ENCODE measurements at places on chromosomes 1 and 21.

GRCh38 chr1:201753492-201753891 is 75.5 kb upstream of the IPO9 start:
- DNase-seq, result no peak

GRCh38 chr1:97721221-97721620 is 199.6 kb downstream of the DPYD start:
- DNase-seq, result no peak

- no peak for DNase-seq
Measured at GRCh38 chr1:61442544-61442943, 282.4 kb downstream of the TM2D1 start.

DNA sequence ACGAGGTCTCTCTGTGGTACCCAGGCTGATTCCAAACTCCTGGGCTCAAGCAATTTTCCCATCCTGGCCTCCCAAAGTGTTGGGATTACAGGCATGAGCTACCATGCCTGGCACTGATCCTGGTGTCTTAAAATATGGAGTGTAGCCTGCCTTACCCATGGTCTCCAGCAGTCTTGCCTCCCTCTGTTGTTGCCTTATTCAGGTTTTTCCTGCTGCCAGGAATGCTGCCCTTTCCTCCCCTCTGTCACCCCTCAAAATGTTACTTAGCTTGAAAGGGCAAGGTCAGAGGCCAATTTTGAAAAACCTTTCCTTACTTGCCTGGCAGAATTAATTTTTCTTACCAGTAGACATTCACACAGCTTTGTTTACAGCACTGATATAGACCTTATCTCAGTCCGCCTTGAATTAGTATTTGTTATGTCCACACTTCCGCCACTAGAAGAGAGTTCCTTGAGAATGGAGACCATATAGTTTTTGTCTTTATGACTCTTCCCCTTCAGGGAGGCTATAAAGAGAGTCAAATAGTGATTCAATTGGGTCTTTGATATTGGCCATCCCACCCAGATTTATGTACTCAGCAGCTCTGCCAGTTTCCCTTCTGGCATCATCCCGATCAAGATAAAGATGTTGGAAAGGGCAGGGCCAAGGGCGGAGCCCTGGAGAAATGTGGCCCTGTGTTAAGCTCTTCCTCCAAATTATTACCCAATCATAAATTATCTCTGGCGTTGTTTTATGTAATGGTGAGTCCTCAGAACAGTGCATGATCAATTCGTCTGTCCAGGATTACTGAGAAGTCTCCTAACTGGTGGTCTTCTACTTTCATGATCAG is 38.8 kb downstream of the C1orf21 start:
- peak; percentile 45 for DNase-seq

GRCh38 chr1:38269923-38270848 is 223.6 kb upstream of the POU3F1 start:
- peak; percentile 7 for DNase-seq

DNA sequence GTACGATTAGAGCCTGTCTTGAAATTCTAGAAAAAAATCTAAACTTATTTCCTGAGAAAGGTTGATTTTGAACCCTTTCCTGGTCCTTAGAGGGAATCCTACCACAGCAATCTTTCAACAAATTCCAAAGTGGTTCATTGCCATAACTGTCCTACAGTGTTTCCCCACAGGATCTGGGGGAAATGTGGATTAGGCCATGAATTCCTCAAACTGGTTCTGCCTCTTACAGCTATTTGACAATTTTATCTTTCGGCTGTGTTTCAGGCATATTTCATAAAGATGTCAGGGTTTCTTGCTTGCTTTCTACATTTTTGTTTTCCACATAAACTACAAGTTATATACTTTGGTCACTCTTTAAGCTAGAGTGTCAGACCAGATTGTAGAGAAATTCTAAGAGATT is 544 bp upstream of the ZP4 start:
- DNase-seq, result no peak

DNA sequence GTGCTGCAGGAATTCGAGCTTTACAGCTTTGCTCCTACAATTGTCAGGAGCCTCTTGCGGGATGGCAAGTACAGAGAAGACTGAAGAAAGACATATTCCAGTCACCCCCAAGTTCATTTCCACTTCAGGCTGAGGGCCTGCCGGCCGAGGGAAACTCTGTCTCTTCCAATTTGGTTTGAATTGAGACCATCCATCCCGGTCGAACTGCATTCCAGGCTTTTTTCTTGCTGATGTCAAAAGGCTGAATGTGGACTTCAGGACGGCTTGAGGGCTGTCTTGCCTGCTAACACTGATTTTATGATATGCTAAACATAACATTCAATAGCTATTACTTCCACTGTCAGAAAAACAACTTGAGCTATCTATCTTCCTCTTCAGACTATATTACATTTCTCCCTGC is 79.8 kb upstream of the PLXNA2 start:
- no peak for DNase-seq

- no peak for DNase-seq
Measured at GRCh38 chr21:37381883-37382585, 15.5 kb downstream of the DYRK1A start.

GRCh38 chr21:16308269-16308668 is 578.5 kb downstream of the USP25 start:
- DNase-seq, result peak; percentile 61

- peak; percentile 92 for DNase-seq
Measured at GRCh38 chr1:115545791-115546733, 95.7 kb upstream of the VANGL1 start.

All from fibroblast of the aortic adventitia (primary cell).